Stimulated activated CD4-positive, alpha-beta T cell treated with anti-CD3 and anti-CD28 coated beads, Interleukin-12 subunit alpha, Interleukin-12 subunit beta, amount 100 ng/mL, for 48 hours (primary cell): ENCODE measurements at places on chromosomes 5 and 9.

- DNase-seq: no peak
Observed at GRCh38 chr5:140220032-140220697, 45.2 kb downstream of the CYSTM1 start.

DNA sequence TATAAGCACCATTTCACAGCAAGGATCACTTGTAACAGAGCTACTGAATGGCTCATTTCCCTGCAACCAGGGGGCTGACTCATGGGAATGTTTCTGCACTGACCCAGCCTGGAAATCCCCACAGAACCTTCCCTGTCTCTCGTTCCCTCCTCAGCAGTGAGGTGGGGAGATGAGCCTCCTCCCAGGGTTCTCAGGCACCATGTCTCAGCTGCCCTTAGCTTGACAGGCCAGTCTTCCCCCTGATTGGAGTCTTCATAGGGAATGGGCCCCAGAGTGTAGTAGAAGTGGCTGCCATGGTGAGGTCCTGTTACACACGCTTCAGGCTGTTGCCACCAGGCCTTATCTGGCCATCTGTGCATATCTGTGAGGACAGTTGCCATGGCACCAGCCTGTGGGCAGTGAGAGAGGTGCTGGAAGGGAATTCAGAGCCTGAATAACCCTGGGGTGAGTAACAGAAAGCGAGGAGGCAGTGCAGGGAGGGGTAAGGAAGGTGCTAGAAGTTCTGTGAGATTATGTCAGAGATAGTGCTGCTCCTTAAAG, 324.4 kb downstream of the ENC1 start:
- DNase-seq: peak; percentile 14

DNA sequence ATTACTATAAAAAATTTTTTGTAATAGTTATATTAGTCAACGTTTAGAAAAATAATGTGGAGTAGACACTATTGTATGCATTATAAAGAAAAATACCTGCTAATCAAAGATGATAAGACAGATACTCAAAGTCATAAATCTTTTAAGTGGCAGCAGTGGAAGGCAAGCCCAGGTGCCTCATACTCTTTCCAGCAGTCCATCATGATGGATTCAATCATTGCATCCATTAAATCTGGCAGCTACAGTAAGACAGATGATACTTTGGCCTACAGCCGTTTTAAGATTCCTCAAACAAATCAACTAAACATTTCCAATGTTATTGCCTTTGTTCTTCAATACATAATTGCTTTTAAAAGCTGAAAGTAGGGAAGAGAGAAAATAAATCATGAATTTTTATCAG, 1392.9 kb upstream of the NUDT12 start:
- DNase-seq: no peak

GRCh38 chr9:98218562-98219363, 26.3 kb upstream of the CORO2A start:
- no peak for DNase-seq

GRCh38 chr9:114250235-114250568, 72.7 kb upstream of the ORM1 start:
- DNase-seq: no peak

- no peak for DNase-seq
Observed at GRCh38 chr5:149298163-149298562, 26.5 kb downstream of the AFAP1L1 start.
